GM19239 (cell line): ENCODE measurements at places on chromosomes 1 and 21.

GRCh38 chr1:56190806-56191365 lies 388.5 kb downstream of the PLPP3 start:
- no peak for DNase-seq

DNA sequence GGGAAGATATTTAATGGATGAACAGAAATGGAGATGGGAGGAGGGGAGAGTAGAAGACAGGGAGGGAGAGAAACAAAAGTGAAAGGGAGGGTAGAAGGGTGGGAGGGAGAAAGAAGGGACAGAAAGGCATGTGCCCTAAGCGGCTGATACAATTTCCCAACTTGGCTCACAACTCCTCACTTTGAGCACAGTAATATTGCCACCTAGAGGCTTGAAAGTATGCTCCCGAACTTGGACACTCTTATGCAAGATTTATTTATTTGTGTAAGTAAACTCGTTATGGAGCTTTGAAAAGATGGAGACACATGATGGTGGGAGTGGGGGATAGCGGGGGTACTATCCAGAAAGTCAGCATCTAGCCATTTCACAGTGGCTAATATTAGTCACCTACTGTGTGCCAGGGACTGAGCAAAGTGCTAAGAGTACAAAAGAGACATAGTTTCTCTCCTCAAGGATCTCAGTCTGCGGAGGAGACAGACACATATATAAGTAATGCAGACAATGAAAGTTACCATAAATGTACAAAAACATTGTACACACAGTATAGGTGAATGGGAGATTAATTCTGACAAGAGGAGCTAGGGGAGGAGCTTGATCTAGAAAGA lies 189.7 kb downstream of the SEC16B start:
- no peak for DNase-seq

GRCh38 chr1:9573723-9574122 lies 15.0 kb upstream of the TMEM201 start:
- no peak for DNase-seq

- DNase-seq = no peak
These were observed 25.4 kb downstream of the TEX35 start for GRCh38 chr1:178538192-178538916.

DNA sequence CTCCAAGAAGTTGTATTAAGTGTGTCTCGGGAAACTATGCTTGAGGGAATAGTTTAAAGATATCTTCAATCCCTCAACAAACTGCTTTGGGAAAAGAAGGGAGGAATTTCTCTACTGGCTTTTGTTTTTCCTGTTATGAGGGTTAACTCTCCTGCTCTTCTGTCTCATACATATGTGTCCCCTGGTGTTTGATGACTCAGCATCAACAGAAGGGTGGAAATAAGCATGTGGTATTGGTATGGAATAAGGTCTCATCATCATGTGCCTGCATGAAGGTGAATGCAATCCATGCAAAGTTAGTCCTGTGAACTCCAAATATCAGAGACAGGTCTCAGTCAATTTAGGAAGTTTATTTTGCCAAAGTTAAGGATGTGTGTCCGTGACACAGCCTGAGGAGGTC lies 27.2 kb upstream of the ADAR start:
- DNase-seq = no peak

DNA sequence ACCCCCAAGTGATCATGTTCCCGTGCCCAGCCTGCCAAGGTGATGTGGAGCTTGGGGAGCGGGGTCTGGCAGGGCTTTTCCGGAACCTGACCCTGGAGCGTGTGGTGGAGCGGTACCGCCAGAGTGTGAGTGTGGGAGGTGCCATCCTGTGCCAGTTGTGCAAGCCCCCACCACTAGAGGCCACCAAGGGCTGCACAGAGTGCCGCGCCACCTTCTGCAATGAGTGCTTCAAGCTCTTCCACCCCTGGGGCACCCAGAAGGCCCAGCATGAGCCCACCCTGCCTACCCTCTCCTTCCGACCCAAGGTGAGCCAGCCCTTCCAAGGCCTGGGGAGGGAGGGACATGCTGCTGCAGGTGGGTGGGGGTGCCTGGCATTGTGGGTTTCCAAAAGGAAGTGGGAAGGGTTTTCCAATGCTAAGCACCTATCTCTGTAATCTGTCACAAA lies 2.3 kb downstream of the TRIM46 start:
- DNase-seq = no peak

DNA sequence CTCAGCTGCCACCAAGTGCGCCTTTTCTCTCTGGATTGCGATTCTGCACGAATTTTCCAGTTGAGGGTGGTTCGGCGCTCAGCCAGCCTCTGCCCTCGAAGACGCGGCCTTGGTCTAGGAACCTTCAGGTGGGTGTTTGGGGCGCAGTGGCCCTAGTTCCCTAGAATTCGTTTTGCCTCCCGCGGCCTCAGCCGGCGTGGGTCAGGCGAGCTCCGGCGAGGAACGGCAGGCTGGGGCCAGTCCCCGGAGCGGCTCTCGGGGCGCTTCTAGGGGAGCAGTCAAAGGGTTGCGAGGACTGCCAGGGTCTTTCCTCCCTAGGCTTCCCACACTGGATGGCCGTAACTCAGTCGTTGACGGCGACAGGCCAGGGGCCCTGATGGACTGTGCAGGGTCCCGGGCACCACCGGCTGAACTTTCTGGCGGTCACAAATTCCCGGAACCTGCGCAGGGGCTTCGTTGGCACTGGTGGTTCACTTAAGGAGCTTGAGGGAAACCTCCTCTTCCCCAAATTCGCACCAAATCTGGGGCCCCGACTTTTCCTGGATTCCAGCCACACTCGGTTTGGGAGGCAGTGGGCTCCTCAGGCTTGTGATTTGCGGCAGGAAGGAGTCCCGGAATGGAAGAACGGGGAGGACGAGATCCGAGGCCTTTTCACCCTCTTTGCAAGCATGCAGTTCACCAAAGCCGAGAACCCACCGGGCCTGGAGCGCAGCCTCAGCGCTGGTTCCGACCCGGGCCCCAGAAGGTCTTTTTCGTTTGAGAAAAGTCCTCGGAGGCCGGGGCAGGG lies 1.2 kb downstream of the DMBX1 start:
- DNase-seq = no peak

DNA sequence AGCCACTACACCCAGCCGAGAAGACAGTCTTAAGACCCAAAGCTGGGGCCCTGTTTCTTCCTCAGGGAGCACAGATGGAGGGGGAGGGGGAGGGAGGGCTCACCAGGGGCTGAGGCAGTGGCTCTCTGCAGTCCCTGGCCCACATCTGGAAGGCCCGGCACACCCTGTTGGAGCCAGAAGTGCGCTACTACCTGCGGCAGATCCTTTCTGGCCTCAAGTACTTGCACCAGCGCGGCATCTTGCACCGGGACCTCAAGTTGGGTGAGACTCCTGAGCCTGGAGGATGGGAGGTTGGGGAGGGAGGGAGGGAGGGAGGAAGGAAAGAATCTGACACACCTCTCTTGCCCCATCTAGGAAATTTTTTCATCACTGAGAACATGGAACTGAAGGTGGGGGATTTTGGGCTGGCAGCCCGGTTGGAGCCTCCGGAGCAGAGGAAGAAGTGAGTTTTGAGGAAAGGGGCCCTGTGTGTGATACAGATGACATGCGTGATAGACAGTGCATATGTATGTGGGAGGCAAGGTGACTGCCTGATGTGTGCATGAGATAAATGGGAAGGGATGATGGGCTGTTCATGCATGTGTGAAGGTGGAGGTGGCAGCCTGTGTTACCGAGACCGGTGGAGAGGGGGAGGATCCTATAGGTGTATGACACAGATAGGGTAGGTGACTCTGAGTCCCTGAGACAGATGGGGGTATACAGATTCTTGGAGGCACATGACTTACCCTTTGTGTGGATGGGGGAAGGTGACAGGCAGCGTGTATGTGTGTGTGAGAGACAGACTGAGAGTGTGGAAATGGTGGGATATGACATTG lies 1.5 kb downstream of the PLK3 start:
- no peak for DNase-seq

- DNase-seq = no peak
These were observed 1381.8 kb downstream of the MRPL39 start for GRCh38 chr21:24225431-24225830.

- DNase-seq = no peak
These were observed 1.2 kb upstream of the CDA start for GRCh38 chr1:20587661-20588053.

GRCh38 chr1:246609632-246610031 lies 43.4 kb downstream of the CNST start:
- no peak for DNase-seq
